Spinal cord (tissue), 10 donors: ENCODE measurements at places on chromosomes 1 and 21. TPM values are rescaled to one million over a fixed set of nuclear protein-coding genes. Genes with fewer than 3 reads are reported as not detected.

DNA sequence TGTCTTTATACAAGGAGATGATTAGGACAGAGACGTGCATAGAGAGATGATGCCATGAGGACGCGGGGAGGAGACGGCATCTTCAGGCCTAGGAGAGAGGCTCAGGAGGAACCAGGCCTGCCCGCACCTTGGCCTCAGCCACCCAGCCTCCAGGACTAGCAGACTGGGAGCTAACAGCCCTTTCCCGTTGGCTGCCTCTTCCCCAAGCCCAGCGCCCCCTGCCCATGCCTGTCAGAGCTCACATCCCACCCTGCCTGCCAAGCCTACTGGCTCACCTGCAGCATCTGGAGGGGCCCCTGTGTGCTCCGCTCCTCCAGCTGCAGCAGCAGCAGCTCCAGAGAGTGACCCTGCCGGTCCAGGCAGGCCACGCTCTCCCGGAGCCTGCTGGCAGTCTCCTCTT lies 4.0 kb upstream of the TRIM11 start:
- peaks cover 26% of the 10 kb centered on the region for H3K4me1 ChIP-seq
- H3K36me3 ChIP-seq = peaks cover 31% of the 10 kb centered on the region
- DNase-seq = no peak
- H3K27ac ChIP-seq = no peak overlapping the region

- no peaks in the 10 kb centered on the region for H3K4me1 ChIP-seq
- H3K27me3 ChIP-seq = no peaks in the 10 kb centered on the region
- DNase-seq = no peak
- peaks cover 36% of the 10 kb centered on the region for H3K36me3 ChIP-seq
- H3K27ac ChIP-seq = no peak overlapping the region
- H3K4me3 ChIP-seq = no peak overlapping the region
Observed at GRCh38 chr1:229296541-229296941, 25.6 kb downstream of the RAB4A start.

DNA sequence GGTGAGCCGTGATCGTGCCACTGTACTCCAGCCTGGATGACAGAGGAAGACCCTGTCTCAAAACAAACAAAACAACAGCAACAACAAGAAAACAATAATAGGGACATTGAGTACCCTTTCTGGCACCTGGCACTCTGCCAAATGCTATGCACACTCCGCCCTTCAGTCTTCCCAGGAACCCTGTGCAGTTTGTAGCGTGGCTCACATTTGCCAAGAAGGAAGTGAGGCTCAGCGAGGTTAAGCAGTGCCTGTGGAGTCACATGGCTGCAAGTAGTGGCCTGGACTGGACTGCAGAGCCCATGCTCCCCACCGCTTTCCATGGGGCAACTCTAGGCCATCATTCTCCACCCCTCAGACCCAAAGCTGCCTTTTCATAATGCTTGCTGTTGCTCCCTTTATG lies 5.3 kb upstream of the EVA1B start:
- H3K27ac ChIP-seq = no peak overlapping the region
- peaks cover 6% of the 10 kb centered on the region for H3K27me3 ChIP-seq
- no peak for DNase-seq
- H3K4me3 ChIP-seq = no peak overlapping the region
- peaks cover 21% of the 10 kb centered on the region for H3K4me1 ChIP-seq

Gene MRPL37
- 24.6 TPM for total RNA-seq

GRCh38 chr21:24276204-24276603 lies 1331.1 kb downstream of the MRPL39 start:
- no peak overlapping the region for H3K4me3 ChIP-seq
- no peaks in the 10 kb centered on the region for H3K36me3 ChIP-seq
- H3K4me1 ChIP-seq = no peaks in the 10 kb centered on the region
- no peak overlapping the region for H3K27ac ChIP-seq
- H3K27me3 ChIP-seq = no peaks in the 10 kb centered on the region

Gene ZFYVE9
- 96.7 TPM for total RNA-seq

GRCh38 chr1:245264226-245264625 lies 109.4 kb downstream of the KIF26B start:
- H3K27me3 ChIP-seq = no peaks in the 10 kb centered on the region
- H3K4me3 ChIP-seq = no peak overlapping the region
- H3K4me1 ChIP-seq = no peaks in the 10 kb centered on the region
- DNase-seq = no peak
- no peak overlapping the region for H3K27ac ChIP-seq

DNA sequence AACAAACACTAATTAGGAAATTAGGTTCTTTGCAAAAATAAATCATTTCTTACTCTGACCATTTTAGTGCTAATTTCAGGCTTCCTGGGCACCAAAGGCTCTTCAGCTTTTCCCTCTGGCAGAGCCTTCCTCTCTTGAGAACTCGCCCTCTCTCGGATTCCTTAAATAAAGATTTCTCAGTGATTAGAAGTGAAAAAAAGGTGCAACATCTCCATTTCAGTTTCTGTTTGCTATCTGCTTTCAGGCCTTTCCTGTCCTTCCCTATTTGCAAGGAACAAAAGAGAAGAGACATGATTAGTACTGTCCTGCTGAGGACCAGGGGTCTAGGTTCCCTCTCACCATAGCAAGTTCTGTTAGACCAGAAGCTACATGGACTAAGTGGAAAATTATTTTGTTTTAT lies 27.8 kb upstream of the CACYBP start:
- no peak overlapping the region for H3K4me3 ChIP-seq
- DNase-seq = no peak
- no peaks in the 10 kb centered on the region for H3K36me3 ChIP-seq
- H3K27me3 ChIP-seq = no peaks in the 10 kb centered on the region

DNA sequence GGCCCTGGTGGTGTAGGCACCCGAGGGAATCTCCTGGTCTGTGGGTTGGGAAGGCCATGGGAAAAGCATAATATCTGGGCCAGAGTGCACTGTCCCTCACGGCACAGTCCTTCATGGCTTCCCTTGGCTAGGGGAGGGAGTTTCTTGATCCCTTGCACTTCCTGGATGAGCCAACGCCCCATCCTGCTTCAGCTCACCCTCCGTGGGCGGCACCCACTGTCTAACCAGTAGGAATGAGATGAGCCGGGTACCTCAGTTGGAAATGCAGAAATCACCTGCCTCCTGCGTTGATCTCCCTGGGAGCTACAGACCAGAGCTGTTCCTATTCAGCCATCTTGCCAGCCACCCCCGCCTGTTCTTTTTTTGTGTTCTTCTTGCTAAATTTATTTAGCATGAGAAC lies 134.4 kb downstream of the LEPR start:
- no peak overlapping the region for H3K27ac ChIP-seq
- DNase-seq = no peak
- H3K4me3 ChIP-seq = no peak overlapping the region

DNA sequence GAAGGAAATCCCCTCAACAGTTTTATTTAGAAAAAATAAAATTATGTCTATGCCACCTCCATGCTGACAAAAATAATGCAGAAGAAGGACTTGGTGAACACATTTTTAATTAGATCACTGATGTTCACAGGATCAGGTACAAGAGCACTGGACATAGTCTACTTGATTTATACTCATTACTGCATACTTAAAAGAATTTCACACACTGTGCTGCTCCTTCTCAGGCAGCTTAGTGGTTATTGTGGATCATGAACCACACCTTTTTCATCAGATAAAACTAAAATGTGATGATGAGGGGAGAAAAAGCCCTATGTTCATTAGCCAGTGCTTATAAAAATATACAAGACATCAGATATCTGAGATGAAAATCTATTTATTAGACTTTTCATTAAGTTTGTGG lies 103.3 kb upstream of the DPH5 start:
- H3K4me1 ChIP-seq = no peaks in the 10 kb centered on the region
- H3K27ac ChIP-seq = no peak overlapping the region
- no peaks in the 10 kb centered on the region for H3K36me3 ChIP-seq
- no peak overlapping the region for H3K4me3 ChIP-seq
- DNase-seq = no peak
